ENCODE measurements at places on chromosomes 7 and 10.

- DNase-seq, result no peak
Observed at GRCh38 chr7:1669954-1670893, at the start of gene ELFN1. Gene ELFN1 (plus strand): TSS chr7:1670277. CDS start chr7:1744597, 74,320 bp downstream.

GRCh38 chr10:104434601-104435000 lies 81.0 kb downstream of the CFAP58 start:
- DNase-seq, result no peak

- no peak for DNase-seq
Observed at GRCh38 chr10:77893386-77893785, 33.2 kb downstream of the DLG5 start.

DNA sequence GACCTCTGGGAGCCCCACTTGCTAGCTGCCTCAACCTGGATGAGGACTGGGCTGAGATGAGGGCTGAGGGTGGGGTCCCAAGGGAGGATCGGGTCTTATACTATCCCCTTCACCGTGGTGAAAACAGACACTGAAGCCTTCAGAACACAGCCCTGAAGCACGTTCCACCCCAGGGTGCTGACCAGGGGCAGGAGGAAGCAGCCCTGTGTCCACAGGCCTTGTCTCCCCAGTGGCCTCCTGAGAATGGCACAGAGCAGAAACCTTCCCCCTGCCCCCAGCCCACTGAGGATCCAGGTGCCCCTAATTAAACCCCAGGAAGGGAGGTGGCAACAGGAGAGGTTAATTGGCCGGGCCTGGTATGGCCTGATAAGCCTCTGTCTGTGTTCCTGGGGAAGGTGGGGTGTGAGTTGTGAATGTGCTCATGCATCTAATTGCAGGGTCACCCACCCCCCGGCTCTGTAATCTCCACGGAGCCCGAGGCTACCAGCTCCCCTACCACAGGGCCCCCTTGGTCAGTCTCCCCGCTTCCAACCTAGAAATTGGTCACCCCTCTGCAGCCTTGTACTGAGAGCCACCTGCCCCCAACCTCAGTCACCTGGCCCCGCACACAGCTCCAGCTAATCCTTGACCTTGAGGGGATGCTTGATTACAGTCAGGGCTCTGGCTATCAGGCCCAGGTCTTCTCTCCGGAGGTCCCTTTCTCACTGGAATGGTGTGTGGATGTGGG lies 159.0 kb upstream of the UNC5B start:
- DNase-seq, result no peak

- DNase-seq, result no peak
Observed at GRCh38 chr7:148289630-148290029, 300.9 kb upstream of the C7orf33 start.

DNA sequence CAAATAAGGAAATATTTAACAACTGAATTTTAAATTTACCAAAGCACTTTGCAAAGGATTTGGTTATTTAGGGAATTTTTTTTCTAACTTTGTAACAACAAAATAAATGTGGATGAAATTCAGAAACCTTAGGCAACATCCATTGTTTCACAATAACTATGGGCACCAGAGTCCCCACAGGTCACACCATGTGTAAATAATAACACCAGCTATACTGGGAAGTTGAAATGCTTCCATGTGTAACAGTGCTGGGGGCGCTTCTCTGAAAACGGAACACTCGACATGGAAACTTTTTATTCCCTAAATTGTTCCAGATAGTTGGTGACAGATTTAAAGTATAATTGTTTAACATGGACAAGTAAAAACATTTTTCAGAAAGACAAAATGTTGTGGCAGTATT lies 818.6 kb downstream of the TNS3 start:
- no peak for DNase-seq

- DNase-seq, result no peak
Observed at GRCh38 chr7:41933427-41933826, 230.5 kb upstream of the INHBA start.

DNA sequence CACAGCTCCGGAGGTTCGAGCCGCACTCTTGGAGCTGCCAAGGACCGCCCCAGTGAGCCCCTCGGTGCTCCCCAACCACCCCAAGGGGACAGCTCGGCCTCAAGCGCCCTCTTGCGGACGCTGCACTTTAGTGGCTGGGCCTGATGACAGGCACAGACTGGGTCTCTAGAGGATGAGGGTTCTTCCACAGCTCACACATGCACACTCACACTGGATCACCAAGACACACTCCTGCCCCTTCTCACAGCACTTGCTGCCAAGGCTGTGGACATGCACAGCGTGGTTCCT lies 2.1 kb downstream of the RET start:
- DNase-seq, result no peak

DNA sequence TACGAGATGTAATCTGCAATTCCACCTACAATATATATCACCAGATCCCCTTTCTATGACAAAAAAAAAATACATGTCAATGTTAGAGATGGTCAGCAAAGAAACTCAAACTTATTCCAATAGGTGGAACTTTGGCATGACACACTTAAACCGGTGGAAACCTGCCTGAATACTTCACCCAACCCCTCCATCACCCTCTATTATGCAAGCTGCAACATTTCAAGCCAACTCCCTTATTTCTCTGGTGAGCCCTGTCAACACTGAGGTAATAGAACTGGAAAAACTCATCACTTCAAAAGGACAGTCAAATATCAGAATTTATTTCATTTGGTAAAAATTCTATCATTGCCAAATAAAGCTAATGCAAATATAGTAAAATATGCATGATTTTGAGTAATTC lies 3.6 kb downstream of the ZNF438 start:
- no peak for DNase-seq

- no peak for DNase-seq
Observed at GRCh38 chr10:43222210-43222720, 44.6 kb downstream of the RASGEF1A start.

- no peak for DNase-seq
Observed at GRCh38 chr7:29274146-29275017, 79.8 kb downstream of the CHN2 start.

- no peak for DNase-seq
Observed at GRCh38 chr7:80403686-80404241, 108.1 kb downstream of the GNAT3 start.

GRCh38 chr10:36675458-36675880 lies 449.9 kb upstream of the ANKRD30A start:
- DNase-seq, result peak; percentile 53

DNA sequence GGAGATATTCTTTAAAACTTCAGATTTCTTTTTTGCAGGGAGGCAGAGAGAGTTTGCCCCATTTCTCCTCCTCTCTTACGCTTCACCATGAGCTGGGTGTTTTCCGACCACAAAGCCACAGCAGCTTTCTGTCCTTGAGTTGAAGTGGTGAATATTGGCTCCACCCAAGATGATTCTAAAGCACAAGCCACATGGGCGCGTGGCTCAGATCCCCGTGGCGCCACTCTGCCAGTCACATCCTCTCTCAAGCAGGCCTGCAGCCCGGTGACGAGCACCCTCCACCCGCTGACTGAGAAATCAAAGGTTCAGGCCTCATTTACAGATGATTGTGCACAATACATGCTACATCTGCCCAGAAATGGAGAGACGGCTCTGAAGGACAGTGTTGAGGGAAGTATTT lies 27.6 kb upstream of the RNF32 start:
- DNase-seq, result no peak

GRCh38 chr7:115724400-115725056 lies 306.0 kb downstream of the TFEC start:
- DNase-seq, result no peak

DNA sequence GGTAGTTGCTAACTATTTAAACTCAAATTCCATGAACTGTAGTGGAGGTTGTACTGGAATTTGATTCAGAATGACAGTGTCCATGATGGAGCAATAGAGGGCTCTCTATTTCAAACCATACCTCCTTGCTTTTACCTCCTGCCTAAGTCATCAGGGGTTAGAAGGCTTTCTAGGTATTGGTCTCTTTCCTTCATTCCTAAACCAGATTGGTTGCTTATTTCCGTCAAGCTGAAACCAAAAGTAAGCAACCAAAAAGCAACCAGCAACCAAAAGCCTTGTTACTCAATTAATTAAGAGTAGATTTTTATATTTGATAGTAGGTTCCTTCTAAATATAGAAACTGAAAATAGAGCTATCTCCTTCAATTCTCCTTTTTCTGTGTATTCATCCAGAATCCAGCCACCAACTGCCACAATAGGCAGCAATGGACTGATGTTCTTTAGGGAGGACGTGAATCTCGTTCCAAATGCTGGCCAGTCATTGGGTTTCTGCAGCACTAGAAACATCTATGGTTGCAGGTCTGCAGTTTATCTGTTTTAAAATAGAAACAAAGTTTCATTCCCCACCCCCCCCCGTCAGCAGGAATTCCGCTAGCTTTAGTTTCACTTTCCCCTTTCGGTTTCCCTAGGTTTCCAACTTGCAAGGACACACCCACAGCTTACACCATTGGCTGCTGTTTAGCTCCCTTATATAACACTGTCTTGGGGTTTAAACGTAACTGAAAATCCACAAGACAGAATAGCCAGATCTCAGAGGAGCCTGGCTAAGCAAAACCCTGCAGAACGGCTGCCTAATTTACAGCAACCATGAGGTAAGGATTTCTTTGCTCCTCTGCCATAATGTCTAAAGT lies at the start of gene IFIT1:
TSS of gene IFIT1 (plus strand) at position 717 of the 850 bp plus-strand sequence. CDS start at position 807, 90 bp downstream.
- peak; percentile 67 for DNase-seq

DNA sequence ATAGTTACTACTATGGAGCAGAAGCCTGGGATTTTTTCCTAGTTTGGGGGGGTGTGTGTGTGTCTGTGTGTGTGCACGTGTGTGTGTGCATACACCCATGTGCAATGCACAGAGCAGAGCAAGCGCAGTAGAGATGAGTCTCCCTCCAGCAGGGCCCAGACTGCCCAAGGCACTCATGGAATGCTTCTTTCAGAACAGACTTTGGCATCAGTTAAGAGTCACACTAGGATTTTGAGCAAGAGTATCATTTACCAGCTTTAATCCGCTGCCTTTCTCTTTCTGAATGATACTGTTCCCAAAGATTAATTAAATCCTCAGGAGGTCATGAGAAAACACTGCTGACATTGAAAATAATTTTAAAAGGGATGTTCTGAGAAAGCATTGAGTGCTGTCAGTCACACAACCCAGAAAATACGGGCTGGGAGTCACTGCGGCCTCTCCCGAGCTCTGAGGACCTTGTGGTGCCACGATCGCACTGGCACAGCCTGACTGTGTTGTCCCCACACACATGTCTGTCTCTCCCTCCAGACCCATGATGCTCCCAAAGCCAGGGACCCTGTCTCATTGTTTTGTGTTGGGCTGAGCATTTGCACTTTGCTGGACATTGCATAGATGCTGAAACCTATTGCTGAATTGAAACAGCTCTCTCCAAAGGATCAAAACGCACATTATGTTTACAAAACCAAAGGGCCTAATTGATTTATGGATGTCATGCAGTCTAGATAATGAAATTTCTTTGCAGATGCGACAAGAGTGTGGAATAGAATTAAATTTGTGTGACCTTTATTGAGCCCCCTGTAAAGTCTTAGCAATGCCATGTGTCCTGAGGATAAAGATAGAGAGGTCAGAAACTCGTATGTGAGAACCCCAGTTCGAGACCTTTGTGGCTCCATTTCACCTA lies 54.7 kb upstream of the FIGNL1 start:
- DNase-seq, result no peak

GRCh38 chr7:80312139-80312661 lies 177.6 kb downstream of the GNAI1 start:
- DNase-seq, result peak; percentile 17

GRCh38 chr10:104613406-104613805 lies 27.7 kb upstream of the SORCS3 start:
- no peak for DNase-seq

DNA sequence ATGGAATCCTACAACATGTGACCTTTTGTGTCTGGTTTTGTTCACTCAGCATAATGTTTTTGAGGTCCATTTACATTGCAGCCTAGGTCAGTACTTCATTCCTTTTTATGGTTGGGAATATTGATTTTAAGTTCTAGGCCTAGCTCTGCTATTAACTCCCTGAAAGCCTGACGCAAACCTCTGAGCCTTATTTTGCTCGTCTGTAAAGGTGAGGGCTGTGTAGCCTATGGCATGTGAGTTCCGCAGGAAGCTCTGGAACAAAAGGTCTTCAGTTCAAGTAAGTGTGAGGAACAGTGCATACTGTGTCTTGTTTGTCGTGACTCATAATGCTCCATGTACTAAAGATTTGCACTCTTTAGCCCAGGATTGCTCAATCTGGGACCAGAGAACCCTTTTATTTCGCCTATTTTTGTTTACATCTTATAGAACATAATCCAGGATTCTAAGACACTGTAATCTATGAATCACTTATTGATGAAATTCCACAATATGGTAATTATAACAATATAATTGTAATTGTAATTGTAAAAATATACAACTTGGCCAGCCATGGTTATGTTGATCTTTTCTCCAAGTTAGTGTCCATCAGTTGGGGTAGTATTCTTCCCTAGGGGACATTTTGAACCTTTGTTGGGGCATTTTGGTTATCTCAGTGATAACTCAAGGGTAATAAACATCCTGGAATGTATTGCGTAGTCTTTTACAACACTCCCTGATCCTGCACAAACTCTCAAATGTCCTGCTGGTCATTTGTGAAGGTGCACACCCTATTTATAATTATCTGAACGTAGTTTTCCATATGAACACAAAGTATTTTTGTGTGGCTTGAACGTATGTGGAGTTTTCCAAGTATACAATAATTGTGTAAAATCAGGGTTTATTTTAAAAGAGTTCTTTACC lies 184.7 kb downstream of the VTI1A start:
- no peak for DNase-seq

DNA sequence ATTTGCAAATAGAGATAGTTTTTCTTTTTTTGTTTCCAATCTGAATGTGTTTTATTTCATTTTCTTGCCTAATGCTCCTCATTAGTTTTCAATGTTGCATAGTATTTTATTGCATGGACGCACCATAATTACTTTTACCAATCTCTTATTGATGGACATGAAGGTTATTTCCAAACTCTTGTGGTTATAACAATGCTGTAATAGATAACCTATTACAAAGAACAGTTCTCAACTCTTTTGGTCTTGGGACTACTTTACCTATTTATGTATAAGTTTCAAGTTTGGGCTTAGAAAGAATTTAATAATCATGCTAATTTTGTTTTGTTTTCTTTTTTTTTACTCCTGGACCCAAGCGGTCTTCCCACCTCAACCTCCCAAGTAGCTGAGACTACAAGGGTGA lies 7.0 kb downstream of the SHLD2 start:
- no peak for DNase-seq

- no peak for DNase-seq
Observed at GRCh38 chr7:116686033-116686432, 14.0 kb downstream of the MET start.

DNA sequence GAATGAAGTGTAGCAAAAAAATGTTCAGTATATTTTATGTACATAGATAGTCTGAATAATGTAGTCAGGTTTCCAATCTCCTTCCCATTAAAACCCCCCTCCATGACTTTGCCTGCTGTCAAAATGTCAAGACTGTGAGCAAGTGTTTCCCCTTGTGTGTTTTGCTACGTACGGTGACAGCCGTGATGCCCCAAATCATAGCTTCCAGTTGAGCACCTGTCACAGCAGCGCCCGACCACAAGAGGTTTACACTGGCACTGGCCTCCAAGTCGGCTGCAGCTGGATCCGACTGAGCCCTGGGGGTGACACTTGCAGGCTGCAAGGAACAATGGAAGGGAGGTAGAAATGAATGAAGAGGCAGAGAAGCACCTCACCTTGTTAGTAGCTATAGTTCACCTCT lies 62.3 kb downstream of the LAMB4 start:
- DNase-seq, result no peak

GRCh38 chr10:48623607-48624132 lies 18.8 kb upstream of the ARHGAP22 start:
- no peak for DNase-seq

Data from hepatic stellate cell (primary cell).